ENCODE measurements at places on chromosomes 5 and 9. TPM values are rescaled to one million over a fixed set of nuclear protein-coding genes. Genes with fewer than 3 reads are reported as not detected.

- no peaks in the 10 kb centered on the region for H3K36me3 ChIP-seq
- DNase-seq, result no peak
- no peak overlapping the region for H3K27ac ChIP-seq
- no peaks in the 10 kb centered on the region for H3K27me3 ChIP-seq
Observed at GRCh38 chr5:124790895-124791732, 44.7 kb upstream of the ZNF608 start.

GRCh38 chr5:167378894-167379723, 912.3 kb upstream of the WWC1 start:
- H3K27me3 ChIP-seq, result no peaks in the 10 kb centered on the region
- no peak for DNase-seq
- no peaks in the 10 kb centered on the region for H3K4me1 ChIP-seq
- H3K36me3 ChIP-seq, result no peaks in the 10 kb centered on the region
- no peak overlapping the region for H3K4me3 ChIP-seq

GRCh38 chr9:68740561-68740960, 35.5 kb downstream of the PIP5K1B start:
- H3K27ac ChIP-seq, result peak overlapping the region; percentile 63
- no peak overlapping the region for H3K4me3 ChIP-seq
- DNase-seq, result no peak
- H3K27me3 ChIP-seq, result no peaks in the 10 kb centered on the region
- H3K4me1 ChIP-seq, result peaks cover 19% of the 10 kb centered on the region

FGF18 gene
- total RNA-seq, result 2.0 TPM

GFI1B gene
- total RNA-seq, result 1.1 TPM

ARAP3 gene
- total RNA-seq, result 35.2 TPM

Measured in lower lobe of right lung (tissue), 2 donors.